ENCODE measurements at places on chromosomes 12 and 14.

- no peaks in the 10 kb centered on the region for H3K27me3 ChIP-seq
- no peaks in the 10 kb centered on the region for H3K4me1 ChIP-seq
- H3K4me3 ChIP-seq: no peak overlapping the region
These were observed 158.4 kb upstream of the IGF1 start for GRCh38 chr12:102638777-102639176.

- H3K4me1 ChIP-seq: no peaks in the 10 kb centered on the region
- H3K27me3 ChIP-seq: no peaks in the 10 kb centered on the region
- H3K36me3 ChIP-seq: no peaks in the 10 kb centered on the region
- H3K27ac ChIP-seq: no peak overlapping the region
These were observed 234.8 kb downstream of the DUSP6 start for GRCh38 chr12:89117448-89118034.

GRCh38 chr12:84599539-84599938, 313.1 kb downstream of the SLC6A15 start:
- no peak overlapping the region for H3K27ac ChIP-seq
- peak; percentile 48 for DNase-seq
- no peak overlapping the region for H3K4me3 ChIP-seq

DNA sequence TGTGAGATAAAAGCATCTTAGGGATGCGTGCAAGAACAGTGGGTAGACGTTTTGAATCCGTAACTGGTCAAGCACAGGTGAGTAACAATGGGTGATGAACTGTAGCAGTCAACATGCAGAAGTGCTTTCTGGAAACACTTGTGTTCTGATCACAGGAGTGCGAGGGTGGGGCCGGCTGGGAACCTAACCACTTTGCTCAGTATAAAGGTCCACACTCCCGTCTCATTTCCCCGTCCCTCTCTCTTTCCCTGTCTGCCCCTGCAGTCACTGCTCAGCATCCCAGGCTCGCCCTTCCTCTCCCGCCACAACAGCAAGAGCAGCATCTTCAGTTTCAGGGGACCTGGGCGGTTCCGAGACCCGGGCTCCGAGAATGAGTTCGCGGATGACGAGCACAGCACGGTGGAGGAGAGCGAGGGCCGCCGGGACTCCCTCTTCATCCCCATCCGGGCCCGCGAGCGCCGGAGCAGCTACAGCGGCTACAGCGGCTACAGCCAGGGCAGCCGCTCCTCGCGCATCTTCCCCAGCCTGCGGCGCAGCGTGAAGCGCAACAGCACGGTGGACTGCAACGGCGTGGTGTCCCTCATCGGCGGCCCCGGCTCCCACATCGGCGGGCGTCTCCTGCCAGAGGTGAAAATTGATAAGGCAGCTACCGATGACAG, 127.1 kb downstream of the FIGNL2 start:
- H3K4me1 ChIP-seq: peaks cover 4% of the 10 kb centered on the region
- peak overlapping the region; percentile 44 for H3K4me3 ChIP-seq
- no peaks in the 10 kb centered on the region for H3K36me3 ChIP-seq
- peak; percentile 51 for DNase-seq
- H3K27me3 ChIP-seq: no peaks in the 10 kb centered on the region
- H3K27ac ChIP-seq: no peak overlapping the region

DNA sequence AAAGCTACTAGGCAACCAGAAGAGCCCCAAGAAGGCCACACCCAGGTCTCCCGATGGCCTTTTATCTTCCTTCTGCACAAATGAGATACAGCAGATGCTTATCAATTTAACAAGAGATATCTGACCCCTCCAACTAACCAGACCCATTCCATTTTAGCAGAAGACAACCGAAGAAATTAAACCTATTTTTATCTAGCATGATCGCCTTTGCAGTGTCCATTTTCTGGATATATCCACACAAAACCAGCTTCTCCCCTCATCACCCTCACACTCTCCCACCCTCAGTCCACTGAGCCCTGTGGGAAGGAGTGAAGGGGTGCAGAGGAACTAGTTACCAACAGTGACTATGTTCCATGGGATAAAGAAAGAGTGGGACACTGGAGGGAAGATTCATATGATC, 20.9 kb upstream of the DHRS4 start:
- no peaks in the 10 kb centered on the region for H3K36me3 ChIP-seq
- H3K4me1 ChIP-seq: no peaks in the 10 kb centered on the region
- DNase-seq: no peak
- no peak overlapping the region for H3K4me3 ChIP-seq

GRCh38 chr12:43028826-43029225, 439.3 kb upstream of the PRICKLE1 start:
- DNase-seq: no peak
- H3K27ac ChIP-seq: no peak overlapping the region
- no peak overlapping the region for H3K4me3 ChIP-seq
- H3K4me1 ChIP-seq: no peaks in the 10 kb centered on the region

DNA sequence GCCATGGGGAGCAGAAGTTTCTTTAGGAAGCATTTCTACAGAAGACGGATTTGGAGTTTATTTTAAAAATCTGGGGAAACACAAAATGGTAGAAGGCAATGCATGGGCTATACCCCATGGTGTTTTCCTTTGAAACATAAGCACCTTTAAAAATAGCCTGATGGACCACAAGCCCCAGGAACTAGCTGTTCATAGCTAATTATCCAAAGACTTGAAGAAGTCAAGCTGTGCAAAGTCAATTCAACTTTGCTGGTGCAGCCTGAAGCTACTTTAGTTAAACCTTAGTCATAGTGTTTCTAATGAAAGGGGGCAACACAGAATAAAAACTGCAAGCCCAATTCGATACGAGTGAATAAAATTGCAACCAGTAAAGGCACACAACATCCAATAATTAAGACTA, 732.5 kb downstream of the GALC start:
- no peak overlapping the region for H3K27ac ChIP-seq
- DNase-seq: no peak
- H3K36me3 ChIP-seq: no peaks in the 10 kb centered on the region
- no peak overlapping the region for H3K4me3 ChIP-seq
- H3K27me3 ChIP-seq: no peaks in the 10 kb centered on the region
- no peaks in the 10 kb centered on the region for H3K4me1 ChIP-seq

DNA sequence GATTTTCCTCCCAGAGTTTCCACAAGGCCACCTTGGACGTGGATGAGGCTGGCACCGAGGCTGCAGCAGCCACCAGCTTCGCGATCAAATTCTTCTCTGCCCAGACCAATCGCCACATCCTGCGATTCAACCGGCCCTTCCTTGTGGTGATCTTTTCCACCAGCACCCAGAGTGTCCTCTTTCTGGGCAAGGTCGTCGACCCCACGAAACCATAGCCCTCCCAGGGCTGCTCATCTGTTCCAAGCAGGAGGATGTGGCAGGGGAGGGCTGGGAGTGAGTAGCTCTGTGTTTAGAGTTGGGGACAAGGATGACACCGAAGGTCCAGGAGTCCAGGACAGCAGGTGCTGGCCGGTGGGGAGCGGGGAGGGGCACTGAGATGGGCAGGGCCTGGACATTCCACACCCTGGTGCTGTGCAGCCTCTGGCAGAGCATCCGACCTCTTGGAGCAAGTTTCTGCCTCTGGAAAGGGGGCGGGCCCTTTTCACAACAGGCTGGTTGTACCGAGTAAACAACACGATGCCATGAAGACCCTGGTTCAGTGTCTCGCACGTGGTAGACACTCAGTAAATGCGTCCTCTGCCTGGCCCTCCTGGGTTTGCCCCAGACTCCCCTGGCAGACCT, 8.2 kb downstream of the SERPINA4 start:
- H3K27me3 ChIP-seq: no peaks in the 10 kb centered on the region
- no peak overlapping the region for H3K27ac ChIP-seq
- DNase-seq: no peak
- H3K4me3 ChIP-seq: no peak overlapping the region
- no peaks in the 10 kb centered on the region for H3K4me1 ChIP-seq

DNA sequence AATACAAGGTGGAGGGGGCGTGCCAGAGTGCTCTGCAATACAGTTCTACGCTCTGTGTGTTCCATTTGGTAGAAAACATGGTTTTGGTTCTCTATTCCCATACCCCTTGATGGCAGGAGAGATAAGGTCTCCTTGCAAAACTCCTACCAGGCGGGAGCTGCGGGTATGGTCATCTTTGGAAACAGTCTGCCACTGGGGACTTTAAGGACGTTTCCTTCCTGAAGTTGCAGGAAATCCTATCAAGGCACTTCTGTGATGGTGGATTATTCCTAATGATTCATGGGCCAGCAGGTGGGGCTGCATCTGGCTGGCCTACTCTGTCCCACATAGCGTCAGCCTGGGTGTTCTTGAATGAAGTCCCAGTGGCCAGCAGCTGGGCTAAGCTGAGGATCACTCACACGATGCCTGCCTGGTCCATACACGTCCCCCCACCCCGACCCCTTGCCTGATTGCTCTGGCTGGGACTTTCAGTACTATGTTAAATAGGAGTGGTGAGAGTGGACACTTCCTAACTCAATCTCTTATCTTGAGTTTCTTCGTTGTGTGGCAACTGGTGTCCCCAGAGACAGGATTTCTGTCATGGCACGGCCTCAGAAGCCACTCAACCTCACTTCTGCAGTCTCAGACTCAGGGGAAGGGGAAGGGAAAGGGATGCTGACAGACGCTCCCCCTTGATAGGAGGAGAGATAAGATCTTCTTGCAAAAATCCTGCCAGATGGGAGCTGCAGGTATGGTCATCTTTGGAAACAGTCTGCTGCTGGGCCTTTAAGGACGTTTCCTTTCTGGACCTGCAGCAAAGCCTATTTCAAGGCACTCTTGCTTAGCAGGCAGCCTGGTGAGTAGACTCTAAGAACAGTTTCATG, 61.0 kb upstream of the FKBP4 start:
- no peak overlapping the region for H3K4me3 ChIP-seq
- H3K36me3 ChIP-seq: no peaks in the 10 kb centered on the region
- peaks cover 15% of the 10 kb centered on the region for H3K27me3 ChIP-seq

GRCh38 chr14:64878837-64879634, 671 bp downstream of the SPTB start:
- H3K4me3 ChIP-seq: no peak overlapping the region
- no peaks in the 10 kb centered on the region for H3K4me1 ChIP-seq
- H3K27ac ChIP-seq: no peak overlapping the region
- peaks cover 48% of the 10 kb centered on the region for H3K27me3 ChIP-seq

DNA sequence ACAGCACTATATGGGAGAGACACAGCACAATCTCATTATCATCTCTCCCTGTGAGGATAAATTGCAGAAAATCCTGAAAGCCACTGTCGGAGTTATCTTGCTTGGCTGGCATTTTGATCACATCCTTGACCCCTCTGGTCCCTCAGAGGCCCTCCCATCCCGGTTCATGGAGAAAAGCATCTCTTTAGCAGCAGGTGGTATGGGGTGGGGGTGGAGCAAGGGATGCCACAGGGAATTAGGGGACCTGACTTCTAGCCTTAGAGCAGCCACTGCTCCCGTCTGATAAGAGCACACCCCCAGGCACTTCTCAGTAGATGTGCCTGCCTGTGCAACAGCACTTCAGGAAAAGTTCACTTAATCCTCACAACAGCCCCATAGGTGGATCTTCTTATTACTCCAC, 38.6 kb downstream of the GRIN2B start:
- H3K36me3 ChIP-seq: no peaks in the 10 kb centered on the region
- no peaks in the 10 kb centered on the region for H3K4me1 ChIP-seq
- peaks cover 3% of the 10 kb centered on the region for H3K27me3 ChIP-seq
- H3K27ac ChIP-seq: no peak overlapping the region

Measured in fibroblast of lung (primary cell).